ENCODE measurements at places on chromosomes 16 and 17.
A peak's percentile ranks its signal among the peaks of the same experiment; 100 is the strongest.

DNA sequence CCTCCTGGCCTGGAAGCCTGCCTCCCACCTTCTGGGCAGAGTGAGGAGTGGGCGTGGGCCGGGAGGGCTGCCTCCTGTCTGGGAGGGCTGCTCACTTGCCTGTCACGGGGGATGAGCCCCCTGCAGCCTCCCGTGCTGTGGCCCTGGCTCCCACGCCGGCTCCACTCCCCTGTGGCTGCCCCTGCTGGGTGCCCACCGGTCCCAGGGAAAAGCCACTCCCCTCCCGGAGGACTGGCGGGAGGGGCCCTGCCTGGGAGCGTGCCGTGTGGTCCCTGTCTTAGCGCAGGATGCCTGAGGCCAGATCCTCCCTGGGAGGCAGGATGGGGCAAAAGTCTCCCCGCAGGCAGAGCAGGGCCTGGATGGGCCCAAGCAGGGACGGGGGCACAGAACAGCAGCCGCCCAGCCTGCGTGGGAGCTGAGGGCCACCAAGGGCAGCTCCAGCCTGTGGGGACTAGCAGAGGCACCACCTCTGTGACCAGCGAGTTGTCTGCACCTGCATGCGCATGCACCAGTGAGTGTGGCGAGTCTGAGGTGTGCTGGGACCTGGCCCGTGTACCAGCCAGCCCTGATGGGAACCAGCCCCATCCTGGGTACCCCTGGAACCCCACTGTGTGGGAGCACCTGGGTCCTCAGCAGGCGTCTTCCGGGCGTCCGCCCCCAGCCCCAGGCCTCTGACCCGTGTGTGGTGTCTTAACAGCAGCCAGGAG lies 339.9 kb downstream of the SEC14L1 start:
- DNase-seq, result no peak

DNA sequence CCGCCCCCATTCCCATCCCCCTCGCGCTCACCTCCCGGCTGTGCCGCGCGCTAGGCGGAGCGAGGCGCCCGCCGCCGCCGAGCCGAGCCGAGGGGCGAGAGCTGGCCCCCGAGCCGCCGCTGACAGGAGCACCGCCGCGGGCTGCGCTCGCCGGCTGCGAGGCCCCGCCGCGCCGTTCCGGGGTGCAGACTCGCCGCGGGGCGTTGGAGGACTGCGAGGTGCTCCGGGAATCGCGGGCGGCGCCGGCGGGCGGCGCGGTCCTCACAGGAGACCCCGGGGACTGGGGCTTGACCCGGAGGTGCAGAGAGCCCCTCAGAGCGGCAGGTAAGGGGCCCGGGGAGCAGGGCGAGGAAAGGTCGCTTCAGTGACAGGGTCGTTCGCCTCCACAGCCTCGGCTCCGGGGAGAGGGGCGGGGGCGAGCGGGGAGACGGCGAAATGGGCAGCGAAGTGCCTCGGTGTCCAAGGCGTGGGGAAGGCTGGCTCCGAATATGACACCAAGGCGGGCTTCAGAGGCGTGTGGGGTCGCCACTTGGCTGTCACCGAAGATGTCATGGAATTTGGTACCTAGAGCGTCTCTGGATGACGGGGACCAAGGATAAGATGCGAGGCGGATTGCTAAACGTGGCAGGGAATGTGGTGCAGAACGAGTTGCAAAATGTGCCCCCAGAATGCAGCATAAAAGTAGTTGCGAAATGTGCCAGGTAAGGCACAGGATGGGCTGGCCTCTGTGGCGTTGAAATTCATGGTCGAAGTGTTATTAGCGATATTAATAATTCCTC lies 580 bp downstream of the TANC2 start:
- DNase-seq, result peak; percentile 43

DNA sequence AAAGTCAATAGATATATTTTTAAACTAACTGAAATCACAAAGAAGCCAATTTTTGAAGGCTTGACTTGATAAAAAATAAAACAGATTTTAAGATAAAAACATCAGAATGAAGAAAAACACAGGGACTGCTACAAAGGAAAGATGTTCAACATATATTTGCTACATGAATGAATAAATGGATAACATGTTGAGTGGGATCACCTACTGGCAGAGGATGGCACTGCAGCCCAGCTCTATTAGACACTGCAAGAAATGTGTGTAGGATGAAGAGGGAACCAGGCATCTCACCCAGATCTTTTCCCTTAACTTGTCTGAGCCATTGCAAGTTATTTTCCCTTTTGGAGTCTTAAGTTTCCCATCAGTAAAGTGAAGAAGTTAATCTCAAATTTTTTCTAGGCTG lies 4.2 kb downstream of the AIPL1 start:
- DNase-seq, result no peak

- no peak for DNase-seq
These were observed 6.1 kb upstream of the KRT10 start for GRCh38 chr17:40828454-40829044.

GRCh38 chr17:39107973-39108372 lies 43.5 kb downstream of the PLXDC1 start:
- no peak for DNase-seq

DNA sequence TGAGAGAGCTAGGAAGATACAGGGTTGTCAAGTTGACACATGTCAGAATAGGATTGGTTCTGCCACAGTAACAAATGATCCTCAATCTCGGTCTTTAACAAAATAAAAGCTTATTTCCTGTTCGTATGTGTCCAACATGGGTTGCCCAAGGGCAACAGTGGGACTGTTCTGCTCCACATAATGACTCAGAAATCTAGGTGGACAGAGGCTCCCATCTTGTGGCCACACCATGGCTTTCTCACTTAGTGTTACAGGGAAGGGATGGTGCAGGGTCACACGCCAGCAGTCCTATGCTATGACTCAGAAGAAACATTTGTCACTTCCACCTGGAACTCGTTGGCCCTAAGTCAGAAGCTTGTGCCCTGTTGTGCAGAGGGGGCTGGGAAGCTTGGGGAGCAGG lies 364.9 kb downstream of the SNX29 start:
- DNase-seq, result no peak

DNA sequence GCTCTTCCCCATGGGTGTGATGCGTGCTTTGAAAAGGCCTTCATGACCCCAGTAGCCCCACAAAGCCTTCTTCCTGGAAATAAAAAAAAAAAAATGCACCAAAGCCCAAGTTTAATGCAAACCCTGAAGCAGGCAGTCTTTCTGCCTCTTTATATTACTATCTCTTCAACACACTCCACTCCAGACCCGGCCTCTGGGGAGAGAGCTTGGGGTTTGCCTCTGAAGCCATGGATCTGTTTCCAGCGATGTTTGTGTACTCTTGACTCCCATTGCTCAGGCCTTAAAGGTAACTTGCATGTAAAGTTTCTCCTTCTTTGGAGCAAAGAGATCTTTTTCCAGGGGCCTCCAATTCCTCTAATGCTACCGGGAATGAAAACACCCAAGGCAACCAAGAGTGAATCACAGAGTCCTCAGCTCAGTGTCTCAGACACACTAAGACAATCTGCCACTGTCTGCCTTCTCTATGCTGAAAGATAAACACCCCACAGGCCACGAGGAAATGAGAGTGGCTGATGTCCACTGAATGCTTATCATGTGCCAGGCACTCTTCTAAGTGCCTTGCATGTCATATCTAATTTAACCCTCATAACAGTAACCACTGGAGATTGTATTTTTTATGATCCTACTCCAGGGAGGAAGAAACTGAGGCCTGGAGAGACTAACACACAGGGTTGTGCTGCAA lies 56.4 kb upstream of the AKTIP start:
- DNase-seq, result no peak

DNA sequence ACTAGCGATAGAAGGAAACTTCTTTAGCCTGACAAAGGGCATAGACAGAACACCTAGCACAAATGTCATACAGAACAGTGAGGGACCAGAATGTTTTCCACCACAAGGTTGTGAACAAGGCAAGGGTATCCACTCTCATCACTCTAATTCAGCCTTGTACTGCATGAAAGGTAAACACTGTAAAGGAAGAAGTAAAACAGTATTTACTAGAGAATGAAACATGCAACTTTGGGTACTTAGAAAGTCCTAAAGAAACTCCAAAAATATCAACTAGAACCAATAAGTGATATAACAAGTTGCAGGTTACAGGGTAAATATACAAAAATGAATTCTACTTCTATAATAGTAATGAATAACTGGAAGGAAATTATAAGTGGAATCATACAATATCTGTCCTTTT lies 32.2 kb downstream of the BRIP1 start:
- DNase-seq, result no peak

- no peak for DNase-seq
These were observed 39.8 kb upstream of the METTL16 start for GRCh38 chr17:2551493-2551892.

DNA sequence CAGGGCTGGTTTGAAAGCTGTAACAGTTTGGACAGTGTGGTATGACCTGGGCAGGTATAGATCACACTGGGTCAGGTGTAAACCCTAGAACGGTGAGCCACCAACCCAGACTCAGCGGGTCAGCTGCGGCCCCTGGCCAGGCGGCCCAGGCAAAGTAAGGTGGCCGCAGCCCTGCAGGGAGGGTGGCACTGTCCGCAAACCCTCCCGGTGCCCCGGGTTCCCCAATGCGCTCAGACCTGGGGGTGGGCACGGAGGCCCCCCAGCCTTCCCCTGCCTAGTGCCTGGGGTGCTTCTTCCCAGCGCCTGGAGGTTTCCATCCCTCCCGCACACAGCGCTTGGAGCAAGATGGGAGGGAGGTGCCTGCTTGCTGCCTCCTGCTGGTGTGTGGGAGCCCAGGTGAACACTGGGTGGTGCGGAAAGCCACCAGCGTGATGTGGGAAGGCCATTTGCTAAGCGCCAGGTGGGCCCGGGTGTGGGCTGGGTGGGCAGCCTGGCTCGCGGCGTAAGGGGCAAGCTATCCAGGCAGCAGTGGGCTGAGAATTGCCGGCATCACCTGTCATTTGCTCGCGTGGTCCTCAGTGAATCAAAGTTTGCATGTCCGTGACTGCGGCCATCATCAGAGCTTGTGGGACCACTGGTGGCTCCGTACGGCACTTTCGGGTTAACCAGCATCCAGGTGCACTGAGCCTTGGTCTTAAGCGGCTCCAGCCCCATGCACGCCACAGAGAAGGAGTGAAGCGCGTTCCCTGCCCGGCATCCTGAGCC lies 47.3 kb upstream of the GNG13 start:
- no peak for DNase-seq

DNA sequence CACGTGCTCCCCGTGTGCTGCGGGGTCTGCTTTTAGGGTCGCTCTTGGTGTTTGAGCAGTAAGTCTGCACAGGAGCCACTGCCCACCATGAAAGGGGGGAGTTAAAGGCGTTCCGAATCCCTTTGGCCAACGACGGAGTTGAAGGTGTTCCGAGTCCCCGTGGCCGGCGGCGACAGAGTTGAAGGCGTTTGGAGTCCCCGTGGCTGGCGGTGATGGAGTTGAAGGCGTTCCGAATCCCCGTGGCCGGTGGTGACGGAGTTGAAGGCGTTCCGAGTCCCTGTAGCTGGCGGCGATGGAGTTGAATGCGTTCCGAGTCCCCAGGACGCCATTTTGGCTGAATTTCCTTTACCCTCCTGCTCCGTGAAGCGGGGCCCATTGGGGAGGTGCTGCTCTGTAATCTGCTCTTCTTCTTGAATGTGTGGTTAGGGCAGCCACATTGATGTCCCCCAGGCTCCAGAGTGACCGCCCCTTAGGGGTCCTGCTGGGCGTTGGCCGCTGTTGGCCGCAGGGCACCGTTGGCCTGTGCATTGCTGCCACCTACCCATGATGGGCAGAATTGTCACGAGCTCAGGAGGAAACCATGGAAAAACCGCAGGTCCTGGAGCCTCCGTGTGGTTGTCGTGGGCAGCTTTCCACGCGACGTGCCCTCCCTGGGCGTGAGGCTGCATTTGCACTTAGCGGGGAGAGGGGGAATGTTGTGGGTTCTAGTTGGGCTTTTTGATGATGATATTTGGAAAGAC lies 73.7 kb upstream of the ZNF750 start:
- no peak for DNase-seq

DNA sequence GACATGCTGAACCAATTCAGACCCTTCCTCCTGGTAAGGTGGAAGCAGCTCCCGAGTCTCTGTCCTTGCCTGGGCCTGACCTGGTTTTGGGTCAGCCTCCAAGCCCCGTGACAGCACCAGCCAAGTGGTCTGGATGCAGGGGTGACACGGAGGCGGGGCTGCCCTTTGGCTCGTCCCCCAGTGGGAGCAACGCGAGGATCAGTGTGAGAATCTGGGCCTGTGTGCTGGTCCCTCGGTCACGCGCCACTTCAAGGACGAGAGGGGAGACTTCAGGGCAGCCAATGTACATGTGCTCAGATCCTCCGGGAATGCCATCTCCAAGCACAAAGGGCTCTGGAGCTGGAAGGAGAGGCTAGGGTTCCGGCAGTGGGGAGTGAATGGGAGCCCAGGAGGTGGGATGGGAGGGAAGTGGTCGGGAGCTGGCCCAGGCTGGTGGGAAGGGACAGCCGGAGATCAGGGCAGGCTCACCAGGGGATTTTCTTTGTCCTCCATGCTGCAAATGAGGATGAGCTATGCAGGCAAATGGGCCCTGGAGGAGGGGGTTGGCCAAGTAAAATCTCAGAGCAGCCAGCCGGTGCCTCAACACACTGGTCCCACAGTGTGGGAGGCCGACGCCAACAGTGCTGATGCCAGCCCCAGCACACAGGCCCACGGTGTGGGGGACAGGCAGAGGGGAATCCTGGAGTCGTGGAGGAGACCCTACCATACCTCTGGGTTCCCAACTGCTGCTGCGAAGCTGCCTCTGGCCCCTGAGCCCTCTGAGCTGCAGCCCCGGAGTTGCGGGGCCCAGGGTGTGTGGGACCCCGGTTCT lies 4.2 kb upstream of the NDRG4 start:
- DNase-seq, result no peak

DNA sequence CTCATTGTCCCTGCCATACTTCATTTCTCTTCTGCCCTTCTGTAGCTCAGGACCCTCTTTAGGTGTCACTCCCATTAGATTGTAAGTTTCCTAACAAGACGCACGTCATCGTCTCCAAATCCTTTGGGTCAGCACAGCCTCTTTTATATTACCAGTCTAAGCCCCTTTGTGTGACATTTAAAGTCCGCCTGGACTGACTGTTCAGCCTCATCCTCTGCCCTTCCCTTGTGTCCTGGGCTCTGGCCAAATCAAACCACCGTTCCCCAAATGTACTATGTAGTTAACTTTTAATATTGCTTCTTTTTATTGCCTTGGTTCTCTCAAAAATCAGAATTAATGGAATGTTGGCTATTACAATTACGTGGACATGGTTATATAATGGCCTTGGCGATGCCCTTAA lies 38.2 kb downstream of the PITPNC1 start:
- no peak for DNase-seq

DNA sequence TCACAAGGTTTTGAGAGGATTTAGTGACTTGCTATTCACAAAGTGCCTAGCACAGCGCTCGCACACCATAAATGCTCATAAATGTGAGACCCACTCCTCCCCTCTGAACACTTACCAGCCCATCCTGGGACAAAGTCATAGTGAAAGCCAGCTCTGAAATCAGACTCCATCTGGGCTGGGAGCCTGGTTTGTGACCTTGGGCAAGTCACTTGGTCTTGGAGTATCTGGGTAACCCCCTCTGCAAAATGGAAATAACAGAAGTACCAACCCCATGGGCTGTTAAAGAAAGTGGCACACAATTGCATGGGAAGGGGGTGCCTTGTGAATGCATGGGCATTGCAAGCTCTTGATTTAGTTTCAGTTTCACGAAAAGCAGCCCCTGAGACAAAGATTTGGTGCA lies 104.7 kb upstream of the CDH5 start:
- DNase-seq, result no peak
